ENCODE measurements at places on chromosomes 5 and 9. TPM values are rescaled to one million over a fixed set of nuclear protein-coding genes. Genes with fewer than 3 reads are reported as not detected.

Gene PCDHGC5
- total RNA-seq: not detected

Gene QRFP
- not detected for total RNA-seq

Gene C5orf52
- not detected for total RNA-seq

Gene CNTFR
- total RNA-seq: 0.17 TPM

Gene CTNND2
- not detected for total RNA-seq

Gene SPATA31D3
- not detected for total RNA-seq

Gene ZNF454
- total RNA-seq: not detected

Gene C6
- total RNA-seq: not detected

Gene INSL6
- not detected for total RNA-seq

Gene PRR16
- not detected for total RNA-seq

Gene RMRP
- total RNA-seq: 16.7 TPM

Gene LTC4S
- total RNA-seq: not detected

Gene GARIN3
- total RNA-seq: not detected

Gene TXN
- total RNA-seq: 1,112 TPM

Gene PCDHGA5
- total RNA-seq: 0.13 TPM

Gene IFNE
- 1.1 TPM for total RNA-seq

Gene FOXD4
- 0.23 TPM for total RNA-seq

Gene GLDC
- 13.6 TPM for total RNA-seq

Gene TMEM174
- not detected for total RNA-seq

Gene SLC6A3
- total RNA-seq: 0.97 TPM

Gene CTXN3
- total RNA-seq: not detected

Gene AMBP
- 7.8 TPM for total RNA-seq

Gene AK1
- total RNA-seq: 44.0 TPM

Gene SPACA9
- total RNA-seq: 5.6 TPM

Gene RGS7BP
- total RNA-seq: not detected

Gene PCDHGA4
- 0.15 TPM for total RNA-seq

All from A549 treated with Hydrocortisone at 1 μM for 4 hours (cell line).